ENCODE measurements at places on chromosomes 5 and 9.

DNA sequence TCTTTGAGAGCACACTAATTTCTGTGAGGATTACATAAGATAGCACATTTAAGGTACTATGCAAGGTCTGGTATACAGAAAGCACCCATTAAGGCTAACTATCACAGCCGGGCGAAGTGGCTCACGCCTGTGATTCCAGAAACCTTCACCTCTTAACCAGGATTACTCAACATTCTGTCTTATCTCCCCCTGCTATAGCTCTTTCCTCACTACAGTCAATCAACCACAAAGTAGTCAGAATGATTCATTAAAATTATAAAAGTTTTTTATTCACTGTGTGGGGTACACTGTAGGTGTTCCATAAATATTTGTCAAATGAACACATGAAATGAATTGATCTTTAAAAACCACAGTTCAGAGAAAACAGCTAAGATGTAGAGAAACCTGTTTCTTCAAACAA is 48.7 kb downstream of the CHD1 start:
- no peak overlapping the region for H3K4me3 ChIP-seq
- no peak for DNase-seq
- peaks cover 13% of the 10 kb centered on the region for H3K36me3 ChIP-seq
- no peaks in the 10 kb centered on the region for H3K4me1 ChIP-seq

GRCh38 chr5:99035942-99036341 is 107.1 kb upstream of the CHD1 start:
- H3K27me3 ChIP-seq: no peaks in the 10 kb centered on the region
- H3K4me3 ChIP-seq: no peak overlapping the region
- no peaks in the 10 kb centered on the region for H3K36me3 ChIP-seq
- no peak for DNase-seq
- H3K27ac ChIP-seq: no peak overlapping the region

DNA sequence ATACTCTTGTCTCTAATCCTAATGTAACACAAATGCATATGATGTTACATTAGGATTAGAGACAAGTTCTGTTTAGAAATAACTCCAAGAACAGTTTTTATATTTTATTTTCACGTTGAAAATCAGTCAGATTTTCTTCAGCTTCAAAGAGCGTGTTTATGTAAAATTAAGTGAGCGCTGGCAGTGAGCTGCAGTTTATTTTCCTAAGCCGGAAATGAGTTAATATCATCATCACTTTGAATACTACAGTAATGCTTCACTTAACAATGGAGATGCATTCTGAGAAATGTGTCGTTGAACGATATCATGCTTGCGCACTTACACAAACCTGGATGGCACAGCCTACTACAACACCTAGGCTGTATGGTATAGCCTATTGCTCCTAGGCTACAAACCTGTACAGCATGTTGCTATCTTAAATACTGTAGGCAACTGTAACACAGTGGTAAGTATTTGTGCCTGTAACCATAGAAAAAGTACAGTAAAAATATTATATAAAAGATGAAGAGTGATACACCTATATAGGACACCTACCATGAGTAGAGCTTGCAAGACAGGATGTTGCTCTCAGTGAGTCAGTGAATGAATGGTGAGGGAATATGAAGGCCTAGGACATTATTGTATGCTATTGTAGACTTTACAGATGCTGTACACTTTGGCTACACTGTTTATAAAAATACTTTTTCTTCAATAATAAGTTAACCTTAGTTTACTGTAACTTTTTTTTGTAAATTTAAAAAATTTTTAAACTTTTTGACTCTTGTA is 65.9 kb upstream of the C5orf46 start:
- no peaks in the 10 kb centered on the region for H3K27me3 ChIP-seq
- no peak overlapping the region for H3K27ac ChIP-seq
- H3K4me1 ChIP-seq: no peaks in the 10 kb centered on the region
- H3K4me3 ChIP-seq: no peak overlapping the region

DNA sequence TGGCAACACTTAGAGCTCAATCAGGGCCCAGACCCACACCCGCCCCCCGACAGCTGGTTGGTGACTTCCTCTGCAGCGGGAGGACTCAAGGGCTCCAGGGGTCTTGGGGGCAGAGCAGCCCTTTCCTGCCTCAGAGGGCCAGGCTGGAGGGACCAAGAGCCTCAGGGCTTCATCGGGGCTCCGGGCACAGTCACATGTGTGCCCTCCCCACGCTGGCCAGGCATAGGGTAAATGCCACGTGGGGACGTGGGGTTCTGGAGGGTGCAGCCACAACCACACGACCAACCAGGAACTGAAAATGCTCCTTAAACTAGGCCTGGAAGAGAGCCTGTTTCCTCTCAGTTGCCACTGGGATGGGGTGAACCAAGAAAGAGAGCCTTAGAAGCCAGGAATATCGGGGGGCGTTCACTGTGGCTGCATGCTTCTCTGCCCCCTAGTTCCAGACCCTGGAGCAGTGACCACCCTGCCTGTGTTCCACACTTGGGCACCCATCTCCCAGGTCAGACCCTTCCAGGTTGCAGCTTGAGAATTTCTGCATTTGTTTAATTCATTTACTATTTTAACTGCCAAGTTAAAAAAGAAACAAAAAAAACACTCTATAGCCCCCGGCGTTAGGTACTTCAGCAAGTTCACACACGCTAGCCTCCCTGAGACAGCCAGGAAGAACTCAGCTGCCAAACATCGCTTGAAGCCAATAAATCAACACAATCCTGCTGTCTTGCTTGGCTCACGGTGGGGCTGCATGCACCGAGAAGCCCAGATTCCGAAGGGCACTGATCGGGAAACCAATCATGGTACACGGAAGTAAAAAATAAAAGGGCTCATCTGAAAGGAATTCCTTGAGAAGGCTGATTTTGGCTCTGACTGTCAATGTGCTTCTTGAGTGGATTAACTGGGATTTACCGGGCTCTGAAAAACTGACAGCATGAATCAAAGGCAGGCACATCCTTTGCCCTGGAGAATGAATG is 56.1 kb upstream of the PHYKPL start:
- H3K36me3 ChIP-seq: no peaks in the 10 kb centered on the region
- no peak overlapping the region for H3K27ac ChIP-seq
- no peaks in the 10 kb centered on the region for H3K4me1 ChIP-seq
- no peaks in the 10 kb centered on the region for H3K27me3 ChIP-seq
- no peak for DNase-seq

DNA sequence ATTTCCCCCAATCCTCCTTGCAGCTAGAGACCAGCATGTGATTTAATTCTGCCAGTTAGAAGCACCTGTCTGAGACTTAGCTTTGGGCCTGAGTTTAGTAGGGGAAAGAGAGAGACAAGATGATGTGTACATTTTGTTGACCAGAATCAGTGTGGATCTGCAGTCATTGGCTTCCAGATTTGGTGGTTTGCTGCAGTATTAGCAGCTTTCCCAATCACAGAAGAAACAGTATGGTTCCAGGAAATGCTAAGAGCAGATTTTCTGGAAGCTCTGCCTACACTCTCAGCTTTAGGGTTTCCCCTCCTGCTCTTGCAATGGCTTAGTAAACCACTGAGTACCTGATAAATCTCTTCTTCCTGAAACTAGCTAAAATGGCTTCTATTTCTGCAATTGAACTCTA is 48.8 kb upstream of the FREM1 start:
- no peaks in the 10 kb centered on the region for H3K27me3 ChIP-seq
- no peak overlapping the region for H3K4me3 ChIP-seq
- no peak for DNase-seq
- no peaks in the 10 kb centered on the region for H3K4me1 ChIP-seq

- no peaks in the 10 kb centered on the region for H3K4me1 ChIP-seq
- no peak overlapping the region for H3K27ac ChIP-seq
- H3K27me3 ChIP-seq: no peaks in the 10 kb centered on the region
- no peak overlapping the region for H3K4me3 ChIP-seq
Measured at GRCh38 chr5:37396352-37396751, 17.2 kb downstream of the WDR70 start.

All from iPS DF 6.9 (cell line).